ENCODE measurements at places on chromosomes 7 and 10.

- DNase-seq, result peak; percentile 57
Measured at GRCh38 chr10:42475168-42476098, 162.9 kb downstream of the ZNF33B start.

- DNase-seq, result peak; percentile 36
Measured at GRCh38 chr7:29564496-29565223, 1.0 kb downstream of the PRR15 start.

DNA sequence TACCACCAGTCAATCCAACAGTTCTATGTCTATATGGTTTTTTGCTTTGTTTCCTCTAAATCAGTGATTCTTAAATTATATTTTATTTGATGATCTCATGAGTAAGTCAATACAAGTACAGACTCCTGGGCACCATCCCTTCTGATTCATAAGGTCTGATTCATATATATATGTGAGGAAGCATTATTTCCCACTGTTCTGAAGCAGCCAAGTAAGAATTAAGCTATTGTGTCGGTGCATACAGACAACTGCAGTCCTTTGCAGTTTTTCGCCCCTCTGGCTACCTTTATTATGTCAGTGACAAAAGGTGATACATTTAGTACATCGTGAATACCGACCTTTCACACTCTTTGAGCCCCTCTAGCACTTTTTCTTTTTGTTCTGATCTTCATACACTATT lies 1079.6 kb upstream of the C7orf33 start:
- no peak for DNase-seq

- no peak for DNase-seq
Measured at GRCh38 chr7:107394276-107394675, 75.6 kb upstream of the GPR22 start.

DNA sequence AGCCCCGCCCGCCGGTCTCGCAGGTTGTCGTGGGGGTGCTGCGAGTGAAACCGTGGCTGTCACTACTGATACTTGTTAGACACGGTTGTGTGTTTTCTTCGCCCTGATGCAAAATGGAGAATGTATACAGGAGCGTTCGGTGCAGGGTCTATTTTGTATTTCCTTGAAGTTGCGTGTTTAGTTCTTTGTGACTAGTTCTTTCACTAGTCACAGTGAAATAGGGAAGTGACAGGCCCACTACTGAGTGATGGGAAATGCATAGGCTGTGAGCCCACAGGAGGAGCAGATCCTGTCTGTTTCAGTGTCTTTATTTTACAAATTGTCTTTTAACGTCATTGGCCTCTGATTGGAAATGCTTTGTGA lies 675 bp downstream of the ABRAXAS2 start:
- no peak for DNase-seq

- DNase-seq, result no peak
Measured at GRCh38 chr10:71659111-71659634, 60.4 kb downstream of the C10orf105 start.

- no peak for DNase-seq
Measured at GRCh38 chr10:62972103-62972502, 155.9 kb upstream of the EGR2 start.

- no peak for DNase-seq
Measured at GRCh38 chr7:91264924-91265681, 870 bp downstream of the FZD1 start.

- DNase-seq, result no peak
Measured at GRCh38 chr10:71685554-71686232, 33.9 kb downstream of the C10orf105 start.

Measured in NCI-H524 (cell line).